ENCODE measurements at places on chromosomes 11 and 22.
A peak's percentile ranks its signal among the peaks of the same experiment; 100 is the strongest.

GRCh38 chr11:63818609-63819008 lies 5.4 kb downstream of the SPINDOC start:
- no peak for DNase-seq

DNA sequence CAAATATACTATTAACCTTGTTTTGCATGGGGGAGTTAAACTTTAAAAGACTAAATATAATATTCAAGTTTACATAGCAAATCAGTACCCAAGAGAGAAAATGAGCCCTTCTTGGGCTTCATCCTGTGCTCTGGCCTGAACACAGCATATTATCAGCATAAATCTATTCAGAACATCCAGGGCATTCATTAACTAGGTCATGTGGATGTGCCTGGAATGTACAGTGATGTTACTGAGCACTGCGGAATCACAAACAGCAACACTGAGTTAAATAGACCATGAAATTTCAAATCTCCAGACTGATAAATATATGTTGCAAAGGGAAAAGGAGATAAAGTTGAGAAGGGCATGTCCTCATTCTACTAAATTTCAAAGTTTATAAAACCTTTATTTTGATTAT lies 426.4 kb downstream of the AASDHPPT start:
- no peak for DNase-seq

DNA sequence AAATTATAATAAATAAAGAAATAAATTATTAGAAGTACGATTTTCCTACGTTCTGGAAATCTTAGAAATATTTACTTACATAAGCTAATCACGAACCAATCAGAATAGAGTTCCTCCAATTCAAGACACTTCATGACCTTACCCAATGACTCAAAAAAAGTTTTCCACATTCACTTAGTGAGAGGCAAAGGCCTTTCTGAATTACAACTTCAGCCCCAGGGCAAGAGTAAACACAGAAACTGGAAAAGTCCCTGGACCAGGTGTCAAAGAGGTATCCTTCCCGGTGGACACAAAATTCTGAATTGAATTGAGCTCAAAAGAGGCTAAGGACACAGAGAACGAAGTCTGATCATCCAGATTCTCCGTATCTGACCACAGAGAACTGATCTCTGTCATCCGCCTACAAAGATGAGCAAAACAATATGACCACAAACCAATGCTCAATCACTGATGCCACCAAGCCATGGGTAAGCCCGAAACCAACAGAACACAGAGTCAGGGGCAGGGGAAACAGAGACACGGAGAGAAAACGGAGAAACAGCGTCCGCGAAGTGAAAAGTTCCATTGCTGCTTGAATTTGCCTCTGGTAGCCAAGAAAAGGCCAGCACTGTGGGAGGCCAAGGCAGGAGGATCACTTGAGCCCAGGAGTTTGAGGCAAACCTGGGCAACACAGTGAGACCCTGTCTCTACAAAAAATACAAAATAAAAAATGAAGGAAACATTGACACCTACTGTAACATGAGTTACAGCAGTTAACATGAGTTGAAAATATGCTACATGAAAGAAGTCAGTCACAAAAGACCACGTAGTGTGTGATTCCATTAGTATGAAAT lies 6.8 kb downstream of the BID start:
- DNase-seq, result peak; percentile 64

- DNase-seq, result no peak
Observed at GRCh38 chr11:130694488-130695045, 221.7 kb downstream of the SNX19 start.

- no peak for DNase-seq
Observed at GRCh38 chr11:9567401-9567800, 6.1 kb upstream of the WEE1 start.

- DNase-seq, result no peak
Observed at GRCh38 chr11:69695581-69695980, 8.2 kb downstream of the FGF19 start.

DNA sequence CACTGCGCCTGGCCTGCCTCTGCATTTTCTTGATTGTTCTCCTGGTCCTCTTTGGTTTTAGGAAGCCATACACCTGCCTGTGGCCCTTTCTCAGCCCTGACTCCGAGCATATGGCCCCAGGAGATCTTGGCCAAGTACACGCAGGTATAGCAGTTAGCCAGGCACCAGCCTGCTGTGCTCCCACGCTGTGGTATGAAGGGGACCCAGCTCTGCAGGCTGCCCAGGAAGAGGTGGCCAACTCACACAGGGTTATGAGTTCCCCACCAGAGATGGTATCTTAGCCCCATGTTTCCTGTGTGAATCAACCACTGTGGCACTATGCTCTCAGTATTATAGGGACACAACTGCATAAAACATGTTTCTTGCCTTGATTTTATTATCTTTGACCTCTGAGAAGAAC lies 31.1 kb downstream of the SGSM3 start:
- peak; percentile 54 for DNase-seq

DNA sequence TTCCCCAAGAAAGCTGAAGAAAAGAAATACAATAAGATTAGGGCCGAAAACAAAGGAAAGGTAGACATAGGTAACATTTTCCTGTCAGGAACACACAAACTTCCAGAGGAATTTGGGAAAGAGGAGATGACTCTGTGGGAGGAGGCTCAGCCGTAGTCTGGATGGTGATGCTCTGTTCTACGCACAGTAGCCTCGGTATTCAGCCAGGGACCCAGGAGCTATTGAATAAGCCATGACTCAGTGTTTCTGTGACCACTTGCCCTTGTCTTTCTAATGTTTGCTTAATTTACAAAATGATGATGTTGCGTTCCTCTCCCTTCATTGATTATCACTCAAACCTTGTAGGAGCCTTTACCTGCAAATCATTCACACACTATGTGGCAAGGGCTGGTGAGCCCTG lies 745.0 kb downstream of the NTM start:
- no peak for DNase-seq

DNA sequence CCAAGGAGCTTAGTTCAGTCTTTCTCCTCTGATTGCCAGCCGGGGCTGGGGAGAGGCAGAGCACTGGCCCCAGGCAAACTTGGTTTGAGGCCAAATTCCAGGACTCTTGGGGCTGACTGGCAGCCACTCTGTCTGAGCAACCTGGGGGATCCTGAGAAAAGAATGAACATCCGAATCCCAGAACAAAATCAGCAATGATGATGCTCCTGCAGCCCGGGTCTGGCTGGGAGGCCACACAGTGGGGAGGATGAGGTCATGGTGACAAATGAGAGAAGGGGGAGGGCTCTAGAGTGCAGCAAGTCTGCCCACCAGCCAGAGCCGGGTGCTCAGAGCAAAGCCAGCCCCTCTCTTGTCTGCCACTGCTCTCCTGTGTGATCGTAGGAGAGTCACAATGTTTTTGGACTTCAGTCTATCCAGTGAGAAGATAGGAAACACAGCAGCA lies 71.8 kb upstream of the PAX6 start:
- DNase-seq, result no peak

DNA sequence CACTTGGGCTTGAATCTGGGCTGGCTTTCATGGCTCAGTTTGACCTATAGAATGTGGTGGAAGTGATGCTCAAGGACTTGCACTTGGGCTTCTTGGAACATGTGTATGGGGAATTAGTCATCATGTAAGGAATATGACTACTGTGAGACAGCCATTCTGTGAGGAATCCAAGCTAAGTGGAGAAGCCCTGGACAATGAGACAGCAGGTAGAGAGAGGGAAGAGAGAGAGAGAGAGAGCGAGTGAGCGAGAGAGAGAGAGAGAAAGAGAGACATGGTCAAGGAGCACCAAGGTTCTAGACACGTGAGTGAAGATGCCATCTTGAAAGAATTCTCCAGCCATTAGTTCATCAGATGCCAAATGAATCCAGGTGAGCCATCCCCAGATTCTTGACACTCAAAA lies 261.6 kb upstream of the SORL1-AS1 start:
- DNase-seq, result no peak

- DNase-seq, result no peak
Observed at GRCh38 chr11:10920875-10921274, 63.0 kb upstream of the ZBED5 start.

GRCh38 chr11:59556917-59557348 lies 45.6 kb downstream of the OR4D9 start:
- DNase-seq, result no peak

GRCh38 chr22:37492428-37493344 lies 6.5 kb upstream of the MFNG start:
- peak; percentile 46 for DNase-seq

DNA sequence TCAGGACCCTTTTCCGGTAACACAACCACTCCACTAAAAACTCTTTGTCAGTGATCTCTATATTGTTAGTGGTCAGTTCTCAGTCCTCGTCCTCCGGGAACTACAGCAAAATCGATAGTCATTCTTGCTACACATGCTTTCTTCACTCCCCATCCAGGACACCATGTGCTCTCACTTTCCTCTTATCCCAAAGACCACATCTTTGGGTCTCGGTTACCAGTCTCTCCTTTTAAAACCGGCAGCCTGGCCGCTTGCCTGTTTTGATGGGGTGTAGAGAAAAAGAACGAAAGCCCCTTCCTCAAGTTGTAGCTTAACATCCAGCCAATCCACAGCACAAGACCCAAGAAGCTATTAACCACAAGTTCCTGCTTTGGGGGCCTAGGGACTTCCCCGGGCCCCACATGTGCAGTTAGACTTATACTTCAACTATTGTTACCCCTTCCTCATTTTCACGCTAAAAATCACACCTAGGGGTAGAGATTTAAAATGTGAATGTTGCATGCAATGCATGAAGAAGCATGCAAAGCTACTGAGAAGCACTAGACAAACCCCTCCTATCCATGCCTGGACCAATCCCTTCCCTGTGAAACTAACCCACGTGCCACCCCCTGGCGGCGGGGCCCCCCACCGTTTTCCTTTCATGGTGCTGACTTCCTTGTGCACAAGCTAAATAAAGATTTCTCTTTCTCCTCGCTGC lies 1.5 kb upstream of the TOLLIP start:
- DNase-seq, result peak; percentile 41

- peak; percentile 35 for DNase-seq
Observed at GRCh38 chr11:61516675-61517572, 8.4 kb downstream of the LRRC10B start.

GRCh38 chr11:33040033-33040861 lies 875 bp downstream of the TCP11L1 start:
- peak; percentile 29 for DNase-seq

DNA sequence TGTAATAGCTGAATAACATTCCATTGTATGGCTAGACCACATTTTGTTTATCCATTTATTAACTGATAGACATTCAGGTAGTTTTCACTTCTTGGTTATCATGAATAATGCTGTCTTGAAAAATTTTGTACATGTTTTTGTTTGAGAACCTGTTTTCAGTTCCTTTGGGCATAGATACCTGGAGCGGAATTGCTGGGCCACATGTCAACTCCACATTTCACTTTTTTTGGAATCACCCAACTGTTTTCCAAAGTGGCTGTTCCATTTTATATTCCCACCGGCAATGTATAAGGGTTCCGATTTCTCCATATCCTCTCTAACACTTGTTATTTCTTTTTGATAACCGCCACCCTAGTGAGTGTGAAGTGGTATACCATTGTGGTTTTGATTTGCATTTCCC lies 184.3 kb downstream of the LARGE1 start:
- DNase-seq, result no peak

GRCh38 chr11:75428989-75429640 lies 3.9 kb downstream of the KLHL35 start:
- DNase-seq, result no peak

DNA sequence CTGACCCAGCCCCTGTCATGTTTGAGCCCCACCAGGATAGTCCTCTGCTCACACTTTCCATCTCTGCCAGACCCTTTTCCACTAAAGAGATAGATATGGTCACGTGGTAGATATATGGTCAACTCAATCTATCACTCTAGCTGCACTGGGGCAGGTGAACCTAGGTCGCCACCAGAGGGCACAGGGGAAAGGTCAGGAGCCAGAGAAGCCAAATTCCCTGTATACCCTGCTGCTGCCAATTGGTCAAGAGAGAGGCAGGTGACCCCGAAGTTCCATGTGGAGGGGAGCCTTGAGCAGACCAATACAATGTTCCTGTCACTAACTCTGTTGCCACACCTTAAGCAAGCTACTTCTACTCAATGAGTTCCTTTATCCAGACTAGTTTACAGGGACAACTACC lies 101.1 kb upstream of the GALNT18 start:
- no peak for DNase-seq
